ENCODE measurements at places on chromosomes 2 and 18.

DNA sequence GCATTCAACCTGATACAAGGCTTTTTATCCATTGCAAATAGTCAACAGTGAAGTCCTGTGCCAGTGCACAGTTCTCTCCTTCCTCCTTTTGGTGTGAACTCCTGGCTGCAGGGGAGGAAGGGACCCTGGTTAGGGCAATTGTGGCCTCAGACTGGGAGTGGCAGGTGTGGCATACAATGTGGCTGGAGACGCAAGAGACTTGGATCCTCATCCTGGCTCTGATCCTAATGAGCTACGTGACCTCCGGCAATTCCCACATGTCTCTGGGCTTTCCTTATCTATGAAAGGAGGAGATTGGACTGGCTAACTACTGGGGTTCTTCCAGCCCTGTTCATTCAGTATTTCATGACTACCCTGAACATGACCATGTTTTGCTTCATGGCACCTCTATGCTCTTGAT is 10.5 kb upstream of the IL1A start:
- no peak for DNase-seq

GRCh38 chr18:35038881-35039491 is 2.2 kb upstream of the MAPRE2 start:
- no peak for DNase-seq

GRCh38 chr18:4004183-4004829 is 450.8 kb downstream of the DLGAP1 start:
- DNase-seq, result no peak

DNA sequence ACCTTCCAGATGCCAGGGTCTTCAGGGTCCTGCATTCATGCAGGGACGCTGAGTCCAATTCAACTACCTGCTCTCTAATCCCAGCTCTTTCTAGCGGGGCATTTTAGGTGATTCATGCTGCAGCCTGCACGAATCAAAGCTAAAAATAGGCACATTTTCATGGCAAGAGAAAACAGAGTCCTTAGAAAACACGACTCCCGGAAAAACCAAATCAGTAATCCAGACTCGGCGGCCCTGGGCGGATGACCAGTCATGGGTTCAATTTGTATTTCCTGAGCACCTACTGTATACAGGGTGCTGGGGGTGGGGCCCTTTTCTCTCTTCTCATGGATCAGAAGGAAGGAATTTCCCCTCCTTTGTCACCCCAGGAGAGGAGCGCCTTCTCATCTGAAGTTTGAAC is 64.4 kb downstream of the LONRF2 start:
- no peak for DNase-seq

GRCh38 chr2:101710471-101711318 is 13.2 kb downstream of the MAP4K4 start:
- DNase-seq, result no peak

DNA sequence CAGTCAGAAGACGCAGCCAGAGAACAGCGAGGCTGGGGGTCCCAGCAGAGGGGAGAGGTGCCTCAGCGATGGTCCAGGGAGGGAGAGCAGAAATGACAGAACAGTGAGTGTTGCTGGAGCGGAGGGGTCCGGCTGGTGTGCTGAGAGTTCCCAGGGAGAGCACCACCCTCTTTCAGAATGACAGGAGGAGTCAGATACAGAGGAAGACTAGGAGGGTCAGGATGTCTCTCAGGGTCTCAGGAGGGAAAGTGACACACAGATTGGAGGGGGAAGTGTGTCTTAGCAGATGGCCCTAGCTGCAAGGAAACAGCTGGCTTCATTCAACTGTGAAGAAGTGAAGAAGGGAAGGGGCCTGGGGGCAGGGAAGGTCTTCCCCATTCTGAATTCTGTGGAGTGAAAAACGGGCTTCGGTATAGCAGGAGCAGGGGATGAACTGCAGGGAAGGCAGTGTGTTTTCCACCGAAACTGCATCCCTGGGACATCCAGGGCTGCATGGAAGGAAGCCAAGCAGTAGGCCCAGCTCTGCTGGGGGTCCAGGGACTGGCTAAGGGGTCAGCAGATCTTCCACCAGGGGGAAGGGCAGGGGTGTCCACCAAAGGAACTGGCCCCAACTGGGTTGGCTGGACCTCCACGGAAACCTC is 90.0 kb upstream of the OTOS start:
- DNase-seq, result no peak

GRCh38 chr2:227473122-227473461 is 1.1 kb downstream of the AGFG1 start:
- no peak for DNase-seq

- DNase-seq, result no peak
These were observed 110.2 kb upstream of the CCDC68 start for GRCh38 chr18:55069497-55069896.

DNA sequence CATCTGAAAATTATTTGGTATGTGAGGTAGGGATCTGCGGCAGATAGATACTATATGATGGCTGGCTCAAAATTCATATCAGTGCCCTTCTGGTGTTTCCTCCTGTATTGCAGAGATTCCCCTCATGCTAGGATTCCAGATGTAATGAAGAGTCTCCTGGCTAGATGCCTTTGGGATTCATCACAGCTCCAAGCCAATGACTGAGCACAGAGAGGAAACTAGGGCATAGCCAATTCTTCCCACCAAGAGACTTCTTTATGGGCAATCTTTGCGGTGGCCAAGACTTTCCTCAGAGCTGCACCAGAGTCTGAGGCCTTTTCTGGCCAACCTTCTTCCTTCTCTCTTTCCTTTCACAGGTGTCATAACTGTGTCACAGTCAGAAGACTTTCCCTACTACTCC is 25.5 kb upstream of the CIB4 start:
- no peak for DNase-seq

- no peak for DNase-seq
These were observed 131.9 kb upstream of the SPATS2L start for GRCh38 chr2:200174433-200175216.

GRCh38 chr2:47203995-47204394 is 48.9 kb upstream of the STPG4 start:
- DNase-seq, result no peak

DNA sequence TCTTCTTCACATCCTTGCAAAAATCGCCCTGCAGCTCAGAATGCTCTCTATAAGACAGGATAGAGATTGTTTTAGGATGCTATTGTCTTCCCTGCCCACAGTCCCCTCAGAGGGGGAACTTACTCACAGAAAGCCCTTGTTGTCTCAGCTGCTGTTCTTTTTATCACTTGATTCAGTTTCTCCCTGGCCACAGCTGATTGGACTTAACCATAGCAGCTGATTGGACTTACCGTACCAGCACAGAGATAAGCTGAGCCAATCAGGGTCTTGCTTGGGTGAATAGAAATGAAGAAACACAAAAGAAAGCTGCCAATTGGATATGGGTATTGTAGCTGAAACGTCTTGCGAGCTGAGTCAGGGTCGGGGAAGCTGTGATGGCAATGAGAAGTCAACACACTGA is 194.2 kb upstream of the MEX3C start:
- no peak for DNase-seq

DNA sequence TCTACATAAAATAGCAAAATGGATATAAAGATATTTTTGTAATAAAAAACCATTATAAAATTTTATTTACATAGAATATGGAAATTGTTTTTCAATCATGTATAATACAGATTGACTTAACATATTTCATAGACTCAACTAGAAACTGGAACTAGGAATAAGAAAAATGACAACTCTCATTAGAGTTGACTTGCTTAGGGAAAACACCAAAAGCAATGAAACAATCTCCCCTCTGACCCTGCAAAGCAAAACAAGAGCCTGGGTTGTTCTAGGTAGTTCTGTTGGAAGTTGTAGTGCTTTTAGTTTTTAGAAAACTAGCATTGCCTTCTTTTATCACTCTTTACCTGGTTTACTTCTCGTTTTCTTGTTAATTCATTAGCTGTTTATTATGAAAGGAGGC is 32.2 kb upstream of the MTIF2 start:
- no peak for DNase-seq

- no peak for DNase-seq
These were observed 21.1 kb downstream of the PPP1R1C start for GRCh38 chr2:182006595-182007341.

- no peak for DNase-seq
These were observed 48.4 kb upstream of the PIK3C3 start for GRCh38 chr18:41906528-41907146.

DNA sequence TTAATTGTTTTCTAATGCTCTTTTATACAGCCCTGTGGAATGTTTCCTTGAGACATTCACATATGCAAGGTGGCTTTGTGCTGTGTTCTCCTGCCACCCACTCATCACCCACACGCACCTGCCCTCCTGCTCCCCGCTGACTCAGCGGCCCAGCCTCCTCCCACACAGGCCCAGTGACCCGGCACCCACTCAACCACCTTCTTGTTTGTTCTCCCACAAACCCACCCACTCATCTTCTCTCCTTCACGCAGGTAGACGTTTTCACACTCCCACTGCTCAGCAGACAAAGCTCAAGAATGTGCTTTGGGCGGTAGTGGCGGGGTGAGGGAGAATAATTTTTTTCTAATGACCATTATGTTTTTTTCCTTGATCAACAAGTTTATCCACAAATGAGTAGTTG is 28.6 kb upstream of the NEMP2 start:
- no peak for DNase-seq

GRCh38 chr18:44548291-44549221 is 132.1 kb upstream of the SETBP1 start:
- no peak for DNase-seq

GRCh38 chr18:37341473-37342086 is 224.0 kb downstream of the CELF4 start:
- no peak for DNase-seq

GRCh38 chr2:121524685-121525425 is 5.8 kb upstream of the RNU4ATAC start:
- DNase-seq, result no peak

DNA sequence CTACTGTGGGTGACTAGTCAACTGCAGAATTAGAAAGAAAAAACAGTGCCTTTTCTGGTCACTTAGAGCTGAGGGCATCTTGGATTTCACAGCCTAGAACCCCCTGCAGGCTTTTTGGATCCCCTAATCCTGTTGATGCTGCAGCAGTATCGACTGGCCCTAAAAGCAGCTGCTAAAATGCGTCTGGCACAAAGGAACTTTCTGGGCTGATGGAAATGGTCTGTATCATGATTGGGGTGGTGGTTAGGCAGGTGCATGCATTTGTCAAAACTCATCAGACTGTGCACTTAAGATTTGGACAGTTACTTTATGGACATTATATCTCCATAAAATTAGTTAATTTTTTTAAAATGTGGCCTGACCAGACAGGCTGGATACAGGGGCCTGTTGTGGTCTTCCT is 149.8 kb downstream of the KLHL29 start:
- no peak for DNase-seq

GRCh38 chr2:8312221-8312620 is 369.6 kb upstream of the ID2 start:
- no peak for DNase-seq

DNA sequence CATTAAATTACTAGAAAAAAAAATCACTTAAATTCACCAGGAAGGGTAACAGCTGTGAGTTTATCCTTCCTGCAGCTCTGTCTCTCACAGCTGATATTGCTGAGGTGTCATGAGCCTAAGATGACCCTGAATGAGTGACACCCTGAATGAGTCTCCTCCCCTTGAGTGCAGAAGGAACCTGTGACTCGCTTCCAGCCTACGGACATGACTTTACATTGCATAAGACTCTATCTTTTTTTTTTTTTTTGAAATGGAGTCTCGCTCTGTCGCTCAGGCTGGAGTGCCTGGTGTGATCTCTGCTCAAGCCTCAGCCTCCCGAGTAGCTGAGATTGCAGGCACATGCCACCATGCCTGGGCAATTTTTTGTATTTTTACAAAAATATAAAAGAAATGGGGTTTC is 14.1 kb downstream of the MRO start:
- no peak for DNase-seq

GRCh38 chr2:54859997-54860701 is 136.7 kb downstream of the EML6 start:
- DNase-seq, result no peak

DNA sequence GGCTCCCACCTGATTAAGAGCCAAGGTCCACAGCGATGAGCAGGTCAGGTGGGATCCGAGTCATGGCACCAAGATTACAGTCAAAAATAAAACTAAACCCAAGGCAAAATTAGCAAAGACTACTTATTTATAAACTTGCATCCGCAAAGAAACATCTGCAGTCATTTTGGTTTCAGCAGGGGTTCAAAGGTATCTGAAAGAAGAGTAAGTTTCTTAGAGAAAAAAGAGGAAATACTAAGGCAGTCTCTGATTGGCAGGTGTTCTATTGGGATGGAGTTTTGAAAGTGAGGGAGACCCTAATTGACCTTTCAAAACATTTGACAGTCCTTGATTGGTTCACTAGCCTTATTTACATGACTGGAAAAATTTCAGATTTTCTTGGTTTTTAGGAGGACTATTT is 11.0 kb upstream of the PLB1 start:
- DNase-seq, result no peak

DNA sequence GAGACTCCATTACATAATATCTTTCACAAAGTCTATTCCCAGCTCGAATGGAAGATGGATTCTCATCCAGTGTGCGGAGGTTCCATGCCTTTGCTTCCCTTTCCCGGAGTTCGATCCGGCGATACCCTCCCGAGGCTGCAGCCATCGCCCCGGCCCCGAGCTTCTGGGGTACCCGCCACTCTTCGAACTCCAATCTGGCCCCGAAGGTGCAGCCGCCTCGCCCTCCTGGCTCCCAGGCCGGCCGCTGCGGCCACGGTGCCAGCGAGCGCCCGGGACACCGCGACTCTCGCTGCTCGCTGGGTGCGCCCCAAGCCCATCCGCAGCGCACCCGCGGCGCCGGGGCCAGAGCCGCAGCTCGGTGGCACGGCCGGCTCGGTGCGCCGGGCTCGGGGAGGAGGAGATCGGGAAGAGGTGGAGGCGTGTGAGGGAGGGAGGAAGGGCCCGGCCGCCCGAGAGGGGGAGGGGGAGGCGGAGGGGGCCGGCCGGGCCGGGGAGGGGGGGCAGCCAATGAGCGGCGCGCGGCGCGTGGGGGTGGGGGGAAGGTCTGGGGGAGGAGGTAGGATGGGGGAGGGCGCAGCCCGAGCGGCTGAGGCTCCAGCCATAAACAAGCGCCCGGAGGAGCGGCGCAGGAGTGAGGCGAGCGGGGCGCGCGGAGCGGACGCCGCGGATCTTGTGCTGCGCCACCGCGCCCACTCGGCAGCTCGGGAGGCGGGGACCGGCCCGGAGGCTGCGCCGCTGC is at the start of gene CRIM1:
CRIM1 (plus strand) TSS at position 628 of the 739 bp plus-strand sequence. CDS start 515 bp downstream, outside the sequence.
- DNase-seq, result no peak

DNA sequence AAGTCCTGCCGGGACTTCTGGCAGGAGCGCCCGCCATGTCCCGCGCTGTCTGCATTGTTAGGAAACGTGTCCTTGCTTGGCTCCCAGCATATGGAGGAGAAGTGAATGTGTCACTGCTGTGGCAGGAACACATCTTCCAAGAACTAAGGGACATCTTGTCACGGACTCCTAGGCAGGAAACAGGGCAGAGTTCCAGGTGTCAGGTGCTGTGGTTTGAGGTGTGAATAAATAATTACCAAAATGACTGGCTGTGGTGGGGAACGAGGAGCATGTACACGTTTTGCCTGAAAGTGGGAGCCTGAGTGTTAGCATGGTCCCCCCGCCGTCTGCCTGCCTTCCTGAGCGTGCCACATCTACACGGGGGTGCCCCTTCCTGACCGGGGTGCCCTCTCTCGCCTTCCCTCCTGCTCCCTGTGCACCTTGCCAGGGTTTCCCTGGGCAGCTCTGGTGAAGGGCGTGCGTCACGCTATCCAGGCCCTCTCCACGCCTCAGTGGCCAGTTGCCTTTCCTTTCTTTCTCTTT is 237.5 kb downstream of the LDLRAD4 start:
- no peak for DNase-seq

Measured in stimulated activated CD8-positive, alpha-beta memory T cell treated with anti-CD3 and anti-CD28 coated beads, Interleukin-7, amount 100 ng/mL, for 1 hour (primary cell).